ENCODE measurements at places on chromosomes 12 and 14. TPM values are rescaled to one million over a fixed set of nuclear protein-coding genes. Genes with fewer than 3 reads are reported as not detected.

Gene KIF21A
- total RNA-seq = 34.9 TPM

Gene FOXJ2
- 14.7 TPM for total RNA-seq

Gene SRRM4
- total RNA-seq = 0.31 TPM

Gene CALM1
- 236 TPM for total RNA-seq

Gene KRT77
- total RNA-seq = 0.10 TPM

Gene LIN52
- 9.5 TPM for total RNA-seq

Gene KRT86
- total RNA-seq = not detected

Gene FAM90A1
- not detected for total RNA-seq

Gene DNAH10
- 0.62 TPM for total RNA-seq

Gene C14orf180
- 3.3 TPM for total RNA-seq

- DNase-seq = no peak
Measured at GRCh38 chr12:109744986-109745942, 31.6 kb downstream of the FAM222A start.

- DNase-seq = no peak
Measured at GRCh38 chr14:89241934-89242651, 174.9 kb downstream of the FOXN3 start.

DNA sequence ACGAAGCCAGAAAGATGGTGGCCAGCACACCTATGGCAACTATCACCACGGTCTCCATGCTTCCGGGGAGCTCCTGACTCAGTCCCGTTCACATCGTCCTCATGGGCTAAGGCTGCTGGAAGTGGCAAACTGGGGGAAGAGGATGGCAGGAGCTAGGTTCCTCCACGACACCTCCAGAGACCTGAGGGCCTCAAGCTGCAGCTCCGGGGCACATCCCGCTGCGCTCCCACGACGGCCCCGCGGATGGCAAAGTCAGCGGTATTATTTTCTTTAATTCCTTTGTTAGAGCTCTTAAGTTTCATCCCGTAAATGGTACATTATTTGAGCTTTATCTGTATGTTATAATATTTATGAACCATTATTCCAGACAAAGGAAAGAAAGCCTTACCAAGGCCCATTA, 190.5 kb downstream of the DACT1 start:
- DNase-seq = no peak

DNA sequence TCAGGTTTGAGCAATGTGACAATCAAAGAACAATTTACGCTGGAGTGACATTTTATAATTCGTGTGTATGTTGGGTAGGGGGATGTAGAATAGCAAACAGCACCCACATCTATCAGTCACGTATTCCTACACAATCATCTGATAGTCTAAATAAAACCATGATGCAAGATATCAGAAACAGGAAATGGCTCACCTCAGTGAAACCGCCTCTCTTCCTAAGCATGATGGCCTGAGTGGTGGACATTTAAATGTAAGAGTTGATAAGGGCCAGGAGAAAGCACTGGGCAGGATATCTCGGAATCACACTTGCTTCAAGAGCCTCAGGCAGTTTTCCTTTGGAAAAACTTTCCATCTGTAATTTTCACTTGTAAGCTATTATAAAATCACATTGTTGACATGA, 128.2 kb downstream of the GRIP1 start:
- DNase-seq = no peak

DNA sequence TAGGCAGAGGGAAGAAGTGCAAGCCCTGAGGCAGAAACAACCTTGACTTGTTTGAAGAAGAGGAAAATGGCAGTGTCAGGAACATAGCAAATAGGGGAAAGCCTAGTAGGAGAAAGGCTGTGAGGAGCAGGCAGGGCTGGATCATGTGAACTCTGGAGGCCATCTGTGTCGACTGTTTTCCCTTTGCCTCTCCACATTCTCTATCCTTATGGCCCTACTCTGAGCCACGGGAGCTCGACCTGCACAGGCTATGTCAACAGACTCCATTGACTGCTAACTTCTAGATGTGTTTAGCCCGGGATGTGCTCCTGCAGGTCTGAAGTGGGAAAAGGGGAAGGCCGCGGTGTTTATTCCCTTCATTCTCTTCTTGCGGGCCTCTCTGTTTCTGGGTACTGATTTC, 35.2 kb downstream of the EGLN3 start:
- no peak for DNase-seq

DNA sequence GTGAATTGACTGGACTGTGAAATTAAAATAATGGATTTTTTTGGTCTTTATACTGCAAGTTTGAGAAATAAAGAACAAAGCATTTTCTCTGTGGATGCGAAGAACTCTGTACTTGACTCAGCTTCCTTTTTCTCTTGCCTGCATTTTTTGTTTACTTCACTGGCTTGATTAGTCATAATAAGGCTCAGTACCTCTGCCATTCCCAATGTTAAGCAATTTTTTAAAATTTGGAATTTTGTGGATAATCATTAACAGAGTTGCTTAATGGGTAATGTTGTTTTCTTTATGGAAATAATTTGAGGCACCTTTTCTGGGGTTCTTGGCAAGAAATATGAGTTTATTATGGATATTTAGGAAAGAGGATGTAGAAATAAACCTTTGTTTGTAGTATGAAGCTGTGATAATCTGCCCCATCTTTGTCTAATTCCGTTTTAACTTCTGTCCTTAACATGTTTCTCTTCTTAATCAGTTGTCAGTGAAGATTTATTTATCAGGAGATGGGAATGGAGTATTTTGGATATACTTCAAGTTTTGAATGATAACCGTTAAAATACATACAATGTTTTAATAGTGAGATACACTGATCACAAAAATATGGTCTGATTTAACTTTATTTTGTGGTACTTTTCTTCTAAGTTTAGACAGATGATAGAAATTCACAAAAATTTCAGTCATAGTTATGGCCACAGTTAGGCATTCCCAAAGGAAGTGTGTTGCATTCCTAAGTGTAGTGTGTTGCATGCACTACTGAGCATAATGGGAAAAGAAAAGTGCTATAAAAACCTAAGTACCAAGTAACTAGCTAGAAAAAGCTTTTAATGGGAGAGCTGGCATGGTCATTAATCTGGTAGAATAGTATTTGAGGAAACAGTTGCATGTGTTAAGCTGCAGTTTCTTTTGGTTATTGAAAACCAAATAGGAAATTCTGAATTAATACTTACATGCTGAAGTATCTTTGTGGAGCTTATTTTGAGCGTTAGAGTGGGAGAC, 27.7 kb downstream of the WNK1 start:
- no peak for DNase-seq

- DNase-seq = no peak
Measured at GRCh38 chr12:90287585-90287984, 578.9 kb upstream of the ATP2B1 start.

DNA sequence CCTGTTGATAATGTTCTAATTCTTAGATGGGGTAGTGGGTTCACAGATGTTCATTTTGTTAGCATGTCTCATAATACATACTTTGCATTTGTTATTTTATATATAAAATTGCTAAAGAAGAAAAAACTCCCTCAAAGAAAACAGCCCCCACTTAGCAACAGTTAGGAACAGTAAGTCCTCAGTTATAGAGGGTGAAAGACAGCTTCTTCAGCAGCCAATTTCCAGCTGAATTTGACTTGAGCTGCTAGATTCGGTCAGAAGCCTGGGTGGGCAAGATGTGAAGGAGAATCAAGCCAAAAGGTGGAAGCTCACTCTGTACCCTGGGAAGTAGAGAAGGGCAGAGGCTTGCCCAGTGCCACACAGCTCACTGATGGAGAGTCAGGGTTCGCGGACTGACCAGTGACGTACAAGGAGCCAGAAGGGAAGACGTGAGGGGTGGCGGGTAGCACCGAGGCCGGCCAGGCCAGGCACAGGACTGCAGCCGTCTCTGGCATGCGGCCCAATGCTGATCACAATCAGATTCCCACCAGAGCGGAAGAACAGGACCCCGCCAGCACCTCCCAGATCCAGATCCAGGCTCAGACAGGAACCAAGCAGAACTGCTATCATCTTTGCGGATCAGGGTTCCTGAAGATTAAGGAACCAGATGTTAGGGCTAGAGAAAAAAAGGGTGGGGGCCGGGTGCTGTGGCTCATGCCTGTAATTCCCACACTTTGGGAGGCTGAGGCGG, 30.4 kb upstream of the VWF start:
- DNase-seq = no peak

DNA sequence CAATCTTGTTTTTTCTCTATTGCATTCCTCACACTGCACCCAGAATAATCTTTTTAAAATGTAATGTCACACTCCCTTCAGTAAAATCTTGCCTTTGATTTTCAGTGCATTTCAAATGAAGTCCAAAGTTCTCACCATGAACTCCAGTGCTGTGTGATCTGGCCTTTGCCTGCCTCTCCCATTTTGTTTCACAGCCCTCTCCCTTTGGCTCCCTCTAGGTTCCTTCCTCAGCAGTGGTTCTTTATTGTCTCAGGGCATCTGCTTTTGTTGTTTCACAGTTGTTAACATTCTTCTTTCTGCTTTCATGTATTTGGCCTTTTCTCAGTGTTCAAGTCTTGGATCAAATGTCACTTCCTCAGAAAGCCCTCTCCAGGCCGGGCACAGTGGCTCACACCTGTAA, 84.5 kb upstream of the AMN1 start:
- no peak for DNase-seq

- no peak for DNase-seq
Measured at GRCh38 chr12:123952037-123952436, 20.6 kb downstream of the CCDC92 start.

- DNase-seq = no peak
Measured at GRCh38 chr12:56683-57346, 9.8 kb upstream of the IQSEC3 start.

- no peak for DNase-seq
Measured at GRCh38 chr14:31712244-31713127, 151.3 kb downstream of the NUBPL start.

GRCh38 chr14:49880267-49881064, 12.4 kb upstream of the ARF6 start:
- no peak for DNase-seq

DNA sequence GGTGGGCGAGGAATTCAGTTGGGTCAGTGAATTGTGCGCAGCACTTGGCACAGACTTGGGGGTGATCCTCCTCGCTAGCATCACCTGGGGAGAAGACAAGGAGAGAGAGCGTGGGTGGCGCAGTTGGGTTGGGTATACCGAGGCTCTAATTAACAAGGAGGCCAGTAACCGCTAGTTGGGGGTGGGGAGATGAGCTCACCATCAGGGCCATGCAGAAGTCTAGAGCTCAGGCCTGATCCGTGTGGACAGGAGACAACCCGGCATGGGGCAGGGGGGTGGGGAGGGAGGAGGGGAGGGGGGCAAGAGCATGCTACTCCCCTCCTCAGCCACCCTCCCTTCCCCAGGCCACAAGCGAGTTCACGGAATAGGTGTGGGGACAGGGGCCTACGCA, 580 bp downstream of the SALL2 start:
- peak; percentile 44 for DNase-seq

GRCh38 chr12:131088701-131089530, 135.2 kb downstream of the ADGRD1 start:
- DNase-seq = no peak

DNA sequence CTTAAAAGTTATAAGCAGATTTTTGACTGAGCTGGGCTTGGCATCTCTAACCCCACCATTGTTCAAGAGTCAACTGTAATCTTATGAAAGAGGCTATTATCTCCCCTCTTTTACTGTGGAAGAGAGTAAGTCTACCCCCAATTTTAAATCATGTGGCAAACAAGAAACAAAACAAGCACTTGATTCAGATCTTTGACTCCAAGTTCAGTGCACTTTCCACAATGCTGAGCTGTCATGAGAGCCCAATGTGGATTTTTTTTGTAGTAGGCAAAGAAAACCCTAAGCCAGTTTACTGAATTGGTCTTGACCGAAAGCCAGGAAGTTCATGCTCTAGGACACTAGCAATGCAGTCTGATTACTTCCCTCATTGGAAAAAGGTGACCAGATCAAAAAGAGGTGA, 306.2 kb downstream of the GALC start:
- peak; percentile 13 for DNase-seq

- DNase-seq = peak; percentile 79
Measured at GRCh38 chr12:109716512-109717389, 3.1 kb downstream of the FAM222A start.

GRCh38 chr14:32083789-32084188, 6.7 kb downstream of the ARHGAP5 start:
- DNase-seq = no peak

GRCh38 chr14:89128311-89129026, 288.6 kb downstream of the FOXN3 start:
- DNase-seq = no peak

GRCh38 chr12:105064564-105065178, 19.6 kb downstream of the ALDH1L2 start:
- no peak for DNase-seq

DNA sequence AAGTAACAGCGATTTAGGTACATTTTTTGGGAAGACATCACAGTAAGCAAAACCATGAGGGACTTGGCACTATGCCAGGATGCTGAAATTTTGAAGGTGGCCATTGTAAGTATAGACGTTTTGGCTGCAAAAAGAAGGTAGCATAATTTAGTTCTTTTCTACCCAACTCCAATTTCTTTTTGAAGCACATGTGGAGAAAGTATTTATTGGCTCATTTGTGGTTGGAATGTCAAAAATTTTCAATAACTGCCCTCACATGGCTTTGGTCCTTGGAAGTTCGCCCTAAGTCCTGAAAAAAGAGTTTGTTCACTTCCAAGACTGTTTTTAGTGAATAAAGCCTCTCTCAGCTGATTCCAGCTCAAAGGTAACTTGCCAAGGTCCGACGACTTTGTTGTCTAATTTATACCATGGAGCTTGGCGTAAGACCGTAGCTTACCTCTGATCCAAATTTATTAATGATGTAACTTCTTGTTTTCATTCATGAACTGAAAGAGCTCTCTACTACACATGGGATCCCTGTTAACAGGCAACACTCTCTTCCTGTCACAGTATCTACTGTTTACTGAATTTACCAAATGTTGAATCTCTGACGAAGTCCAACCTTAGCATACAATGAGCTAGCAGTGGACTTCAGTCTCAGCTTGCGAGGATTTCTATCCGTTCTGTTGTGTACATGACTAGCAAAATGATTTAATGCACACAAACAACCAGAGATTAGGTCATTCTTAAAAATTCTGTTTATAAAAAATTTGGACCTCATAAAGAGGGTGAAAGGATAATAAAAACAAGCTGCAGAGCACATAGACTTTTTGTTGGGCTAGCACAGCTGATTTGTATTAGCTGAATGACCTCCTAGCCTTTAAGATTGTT, 49.0 kb downstream of the MSRB3 start:
- DNase-seq = peak; percentile 76

Measured in tongue (tissue), 3 donors.